ENCODE measurements at places on chromosomes 7 and 10.

- no peak for DNase-seq
These were observed 13.4 kb downstream of the USP54 start for GRCh38 chr10:73577788-73578187.

- no peak for DNase-seq
These were observed 4.8 kb downstream of the GPR146 start for GRCh38 chr7:1049006-1049741.

DNA sequence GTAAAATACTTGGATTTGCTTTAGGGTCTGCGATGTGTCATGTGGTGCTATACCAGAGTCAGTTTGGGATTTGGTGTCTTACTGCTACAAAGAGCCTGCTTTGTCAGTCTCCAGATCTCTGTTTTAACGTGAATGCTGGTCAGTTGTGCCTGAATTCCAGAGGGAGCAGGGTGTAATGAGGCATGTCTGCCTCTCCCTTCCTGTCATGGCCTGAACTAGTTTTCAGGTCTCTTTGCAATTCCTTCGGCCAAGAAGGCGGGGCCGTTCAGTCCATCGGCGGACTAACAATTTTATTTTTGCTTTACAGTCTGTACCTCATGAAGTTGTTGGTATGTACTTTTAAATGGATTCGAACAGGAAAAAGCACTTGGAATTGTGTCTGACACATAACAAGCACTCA lies 465.1 kb upstream of the ADARB2 start:
- DNase-seq = no peak

DNA sequence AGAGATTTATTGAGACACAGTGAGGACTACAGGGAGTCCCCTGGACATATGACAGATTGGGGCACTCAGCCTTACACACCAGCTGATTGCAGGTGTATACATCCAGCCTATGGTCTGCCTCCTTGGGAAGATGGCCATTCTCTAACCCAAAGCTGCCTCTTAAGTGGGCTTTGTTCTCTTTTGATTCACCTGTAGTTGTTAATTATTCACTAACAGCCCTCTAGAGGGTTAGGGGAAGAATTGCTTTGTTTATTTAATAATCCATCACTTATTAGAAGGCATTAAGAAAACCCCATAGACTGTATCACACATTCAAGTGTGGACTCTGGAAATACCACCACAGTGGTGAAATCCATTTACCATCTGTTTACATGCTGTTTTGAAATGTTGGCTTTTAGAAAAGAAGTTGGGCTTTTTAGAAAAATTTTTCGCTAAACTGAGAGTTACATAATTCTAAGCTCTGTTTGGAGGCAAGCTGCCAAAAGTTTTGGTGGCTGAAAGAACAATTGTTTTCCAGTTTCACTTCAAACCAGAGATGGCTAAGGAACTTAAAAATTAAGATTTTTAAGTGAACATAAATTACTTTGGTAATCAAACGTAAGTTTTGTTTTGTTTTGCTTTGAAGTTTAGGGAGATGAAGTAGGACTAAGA lies 379.1 kb downstream of the ADRA2A start:
- DNase-seq = no peak

DNA sequence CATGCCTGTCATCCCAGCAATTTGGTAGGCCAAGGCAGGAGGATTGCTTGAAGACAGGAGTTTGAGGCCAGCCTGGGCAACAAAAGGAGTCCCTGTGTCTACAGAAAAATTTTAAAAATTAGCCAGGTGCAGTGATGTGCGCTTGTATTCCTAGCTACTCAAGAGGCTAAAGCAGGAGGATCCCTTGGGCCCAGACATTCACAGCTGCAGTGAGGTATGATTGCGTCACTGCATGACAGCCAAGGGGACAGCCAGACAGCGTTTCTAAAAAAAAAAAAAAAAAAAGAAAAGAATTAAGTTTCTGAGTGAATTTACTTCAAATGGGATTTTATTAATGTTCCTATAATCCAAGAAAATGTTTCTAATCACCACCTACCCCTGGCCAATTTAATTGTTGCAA lies 87.4 kb upstream of the RNF148 start:
- no peak for DNase-seq

- no peak for DNase-seq
These were observed 23.5 kb downstream of the DENND2A start for GRCh38 chr7:140617081-140617480.

- DNase-seq = no peak
These were observed 181.5 kb downstream of the CFTR start for GRCh38 chr7:117661328-117661727.

GRCh38 chr10:103177123-103177522 lies 15.9 kb downstream of the NT5C2 start:
- DNase-seq = no peak

- DNase-seq = no peak
These were observed 545.5 kb upstream of the FOXK1 start for GRCh38 chr7:4136501-4137110.

GRCh38 chr7:80640846-80641245 lies 2.4 kb downstream of the CD36 start:
- DNase-seq = no peak

DNA sequence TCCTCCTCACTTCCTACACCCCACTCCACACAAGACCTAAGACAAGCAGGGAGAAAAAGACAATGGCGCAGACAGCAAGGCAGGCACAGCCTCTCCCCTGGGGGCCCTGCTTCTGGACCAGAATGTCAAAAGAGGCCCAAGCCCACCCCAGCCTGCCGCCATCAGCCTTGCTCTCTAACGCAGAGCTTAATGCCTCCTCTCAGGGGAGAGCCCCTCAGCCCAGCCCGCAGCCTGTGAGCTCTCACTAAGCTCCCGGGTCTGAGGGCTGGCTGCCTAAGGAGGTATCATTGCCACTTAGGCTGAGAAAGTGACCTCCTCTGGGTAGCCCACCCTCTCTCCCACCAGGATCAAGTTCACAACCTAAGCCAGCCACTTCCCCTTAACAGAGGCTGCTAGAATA lies 16.7 kb downstream of the SLIT1 start:
- no peak for DNase-seq

DNA sequence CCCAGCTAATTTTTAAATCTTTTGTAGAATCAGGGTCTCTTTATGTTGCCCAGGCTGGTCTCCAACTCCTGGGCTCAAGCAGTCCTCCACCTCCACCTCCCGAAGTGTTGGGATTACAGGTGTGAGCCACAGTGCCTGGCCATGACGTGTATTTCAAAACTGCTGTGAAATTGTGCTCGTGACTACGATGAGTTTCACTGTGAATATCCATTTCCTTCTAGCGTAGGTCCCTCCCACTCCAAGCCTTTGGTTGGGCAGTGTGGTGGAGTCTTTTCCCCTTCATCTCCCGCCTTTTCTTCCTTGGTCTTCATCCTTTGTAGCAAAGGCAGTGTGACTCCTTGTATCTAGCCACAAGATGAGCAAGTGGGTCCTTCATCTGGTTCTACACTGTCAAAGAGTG lies 56.2 kb downstream of the CUL1 start:
- DNase-seq = no peak

- no peak for DNase-seq
These were observed 15.2 kb downstream of the ZNF282 start for GRCh38 chr7:149210551-149210950.

DNA sequence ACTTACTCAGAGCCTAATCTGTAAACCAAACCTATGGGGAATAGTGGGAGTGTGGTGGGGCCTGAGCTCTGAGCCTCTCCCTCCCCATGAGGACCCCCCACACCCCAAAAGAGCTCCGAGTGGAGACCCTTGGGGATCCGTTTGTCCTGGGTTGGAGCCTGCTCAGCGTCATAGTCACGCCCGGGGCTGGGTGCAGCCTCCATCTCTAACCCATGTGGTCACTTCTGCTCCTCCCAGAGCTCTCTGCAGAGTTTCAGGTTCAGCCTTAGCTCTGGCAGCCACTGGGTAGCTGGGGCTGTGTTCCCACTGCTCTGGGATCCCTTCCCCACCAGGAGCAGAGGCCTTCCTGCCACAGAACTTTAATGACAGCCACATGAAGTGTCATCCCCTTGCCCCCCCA lies 25.9 kb downstream of the PFKFB3 start:
- DNase-seq = no peak
